ENCODE measurements at places on chromosomes 12 and 14.

- DNase-seq: no peak
Observed at GRCh38 chr12:104022786-104023185, 27.2 kb downstream of the GLT8D2 start.

DNA sequence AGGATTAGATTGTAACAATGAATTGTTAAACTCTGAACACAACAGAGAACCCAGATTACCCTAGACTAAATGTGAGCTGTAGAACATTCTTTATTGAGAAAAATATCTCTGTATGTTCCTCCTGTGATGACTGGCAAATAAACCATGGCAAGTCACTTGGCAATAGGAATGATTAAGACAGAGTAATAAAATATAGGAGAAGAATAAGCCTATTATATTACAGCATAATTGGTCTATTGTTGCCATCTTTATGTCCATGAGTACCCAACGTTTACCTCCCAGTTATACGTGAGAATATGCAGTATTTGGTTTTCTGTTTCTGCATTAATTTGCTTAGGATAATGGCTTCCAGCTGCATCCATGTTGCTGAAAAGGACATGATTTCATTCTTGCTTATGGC lies 211.2 kb upstream of the AVPR1A start:
- no peak for DNase-seq

GRCh38 chr12:65113621-65114035 lies 7.5 kb downstream of the WIF1 start:
- no peak for DNase-seq

DNA sequence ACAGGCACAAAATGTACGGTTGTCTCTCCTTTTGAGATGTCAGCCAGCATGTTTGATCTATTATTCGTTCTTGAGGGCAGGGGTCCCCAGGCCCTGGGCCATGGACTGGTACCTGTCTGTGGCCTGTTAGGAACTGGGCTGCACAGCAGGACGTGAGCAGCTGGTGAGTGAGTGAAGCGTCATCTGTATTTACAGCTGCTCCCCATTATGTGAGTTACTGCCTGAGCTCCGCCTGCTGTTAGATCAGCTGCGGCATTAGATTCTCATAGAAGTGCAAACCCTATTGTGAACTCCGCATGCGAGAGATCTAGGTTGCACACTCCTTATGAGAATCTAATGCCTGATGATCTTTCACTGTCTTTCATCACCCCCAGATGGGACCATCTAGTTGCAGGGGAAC lies 41.4 kb upstream of the SCN8A start:
- no peak for DNase-seq

- DNase-seq: peak; percentile 70
Observed at GRCh38 chr12:117367006-117367638, 5.7 kb upstream of the NOS1 start.

DNA sequence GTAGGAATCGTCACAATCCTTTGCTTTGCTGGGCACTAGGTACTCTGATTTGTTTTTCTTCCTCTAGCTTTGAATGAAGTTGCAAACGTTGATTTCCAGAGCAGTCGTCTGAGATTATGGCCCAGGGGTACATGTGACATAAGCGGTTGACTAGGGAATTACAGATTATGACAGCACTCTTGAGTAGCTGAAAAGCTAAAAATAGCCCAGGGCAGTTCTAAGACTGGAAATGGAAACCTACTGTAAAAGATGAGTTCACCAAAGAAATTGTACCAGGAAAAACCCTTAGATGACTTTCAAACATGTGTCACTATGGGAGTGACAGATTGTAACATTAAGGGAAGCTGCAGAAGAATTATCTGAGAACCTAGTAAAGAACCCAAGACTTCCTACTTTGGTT lies 108.5 kb downstream of the ANO6 start:
- no peak for DNase-seq

DNA sequence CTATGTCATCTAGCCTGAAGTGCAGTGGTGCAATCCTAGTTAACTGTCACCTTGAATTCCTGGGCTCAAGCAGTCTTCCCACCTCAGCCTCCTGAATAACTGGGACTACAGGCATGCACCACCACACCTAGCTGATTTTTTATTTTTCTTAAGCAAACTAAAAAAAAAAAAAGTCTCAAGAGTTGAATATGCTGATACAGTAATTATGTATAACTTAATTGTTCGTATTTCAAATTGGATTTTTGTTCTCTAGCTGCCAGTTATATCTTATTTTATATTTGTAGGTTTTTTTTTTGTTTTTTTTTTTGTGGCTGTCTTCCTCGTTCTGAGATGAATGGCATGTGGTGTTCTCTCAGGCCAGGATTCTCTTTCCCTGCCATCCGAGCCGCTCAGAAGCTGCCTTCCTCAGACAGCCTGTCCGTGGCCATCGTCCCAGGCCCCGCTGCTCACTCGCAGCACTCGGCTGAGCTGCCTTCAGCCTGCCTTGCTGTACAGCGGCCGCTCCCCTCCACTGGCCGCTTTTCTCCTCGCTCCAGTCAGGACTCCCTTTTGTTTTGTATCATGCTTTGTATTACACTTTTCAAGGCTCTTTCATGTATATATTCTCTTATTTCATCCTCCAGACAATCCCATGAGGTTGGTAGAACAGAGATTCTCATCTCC lies 53.3 kb downstream of the WDR20 start:
- no peak for DNase-seq

- no peak for DNase-seq
Observed at GRCh38 chr12:80810874-80811273, 94.2 kb downstream of the MYF5 start.

DNA sequence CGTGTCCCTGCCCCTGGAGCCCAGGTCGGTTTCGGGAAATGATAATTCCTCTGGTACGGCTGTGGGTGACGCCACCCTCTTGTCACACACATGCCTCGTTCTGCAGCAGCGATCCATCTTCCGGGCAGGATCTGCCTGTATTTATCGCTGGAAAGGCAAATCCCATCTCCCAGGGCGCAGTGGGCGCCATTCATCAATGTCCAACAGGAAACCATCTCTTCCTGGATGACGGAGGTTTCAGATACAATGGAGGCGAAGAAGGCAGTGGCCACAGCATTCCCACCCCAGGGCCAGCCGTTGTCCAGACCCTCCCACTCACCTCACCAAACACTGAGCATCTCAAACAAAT lies 74.2 kb downstream of the NOC4L start:
- no peak for DNase-seq

GRCh38 chr12:89507015-89507824 lies 17.4 kb downstream of the GALNT4 start:
- no peak for DNase-seq

DNA sequence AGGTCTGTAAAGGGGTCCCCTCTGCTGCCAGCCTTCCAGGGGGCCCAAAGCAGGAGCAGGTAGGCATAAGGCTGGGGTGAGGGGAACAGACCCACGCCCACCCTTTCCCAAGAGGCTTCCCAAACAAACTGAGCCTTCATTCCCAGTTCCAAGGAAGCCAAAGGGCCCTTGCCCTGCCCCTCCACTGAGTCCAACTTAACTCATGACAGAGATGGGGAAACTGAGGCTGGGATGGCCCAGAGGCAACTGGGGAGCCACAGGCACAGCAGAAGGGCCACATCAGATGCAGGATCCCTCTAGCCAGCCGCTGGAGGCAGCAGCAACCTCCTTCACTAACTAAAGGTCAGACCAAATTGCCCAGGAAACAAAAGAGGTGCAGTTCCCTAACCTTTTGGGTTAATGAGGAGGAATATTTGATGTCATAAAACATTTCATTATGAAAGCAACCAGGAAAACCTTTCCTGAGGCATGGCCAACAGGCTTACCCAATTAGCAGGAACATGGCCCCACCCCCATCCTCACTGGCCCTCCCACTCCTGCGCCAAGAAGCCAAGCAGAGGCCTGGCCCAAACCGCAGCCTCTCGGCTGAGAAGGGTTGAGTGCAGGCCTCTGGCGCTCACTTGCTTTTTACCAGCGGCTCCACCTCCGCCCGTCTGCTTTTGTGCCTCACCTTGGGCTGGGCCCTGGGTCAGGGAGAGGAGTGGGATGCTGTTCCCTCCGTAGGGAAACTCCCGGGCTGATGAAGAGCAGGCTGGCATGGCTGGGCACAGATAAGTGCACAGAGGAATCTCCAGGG lies 293.5 kb upstream of the RTL1 start:
- no peak for DNase-seq

DNA sequence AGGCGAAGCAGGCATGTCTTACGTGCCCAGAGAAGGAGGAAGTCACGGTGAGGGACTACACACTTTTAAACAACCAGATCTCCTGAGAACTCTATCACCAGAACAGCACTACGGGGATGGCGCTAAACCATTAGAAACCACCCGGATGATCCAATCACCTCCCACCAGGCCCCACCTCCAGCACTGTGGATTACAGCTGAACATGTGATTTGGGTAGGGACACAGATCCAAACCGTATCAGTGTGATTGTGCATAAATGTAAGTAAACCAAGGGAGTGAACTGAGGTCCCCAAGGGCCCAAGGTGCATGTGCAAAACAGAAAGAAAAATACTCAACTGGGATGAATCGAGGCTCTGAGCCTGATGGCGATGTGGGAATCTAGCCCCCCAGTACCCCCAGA lies 134.2 kb downstream of the DICER1 start:
- no peak for DNase-seq

GRCh38 chr12:48542300-48542928 lies 17.0 kb downstream of the OR8S1 start:
- DNase-seq: no peak

DNA sequence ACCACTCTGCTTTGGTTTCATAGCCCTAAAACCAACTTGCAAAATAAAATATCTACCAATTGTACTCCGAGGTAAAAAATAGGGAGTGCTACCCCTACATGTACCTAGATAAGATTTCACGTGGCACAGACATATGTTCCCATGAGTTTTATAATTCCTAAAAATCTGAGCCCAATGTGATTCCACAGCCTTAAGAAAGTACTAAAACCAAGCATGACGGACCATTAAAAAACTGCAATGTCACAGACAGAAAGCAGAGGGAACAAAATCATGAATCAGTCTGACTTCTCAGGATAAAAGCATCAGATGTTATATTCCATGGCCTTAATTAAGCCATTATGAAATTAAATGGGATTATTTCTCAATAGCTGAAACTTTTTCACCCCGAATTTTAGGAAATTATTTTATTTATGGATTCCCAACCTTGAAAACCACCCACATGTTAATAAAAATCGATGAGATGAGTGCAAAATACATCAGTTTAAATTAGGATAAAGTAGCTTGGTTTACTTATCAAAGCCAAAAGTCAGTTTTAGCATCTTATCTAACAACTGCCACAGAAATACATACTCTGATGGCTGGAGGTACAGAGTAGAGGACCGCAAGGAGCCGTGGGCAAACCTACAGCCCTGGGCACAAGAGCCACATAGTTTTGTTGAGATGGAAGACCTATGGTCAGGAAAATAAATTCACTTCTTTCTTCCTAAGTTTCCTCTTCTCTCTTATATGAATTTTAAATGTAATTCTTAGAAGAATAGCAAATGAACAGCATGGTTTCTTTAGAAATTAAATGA lies 4.5 kb downstream of the ITPR2 start:
- no peak for DNase-seq

DNA sequence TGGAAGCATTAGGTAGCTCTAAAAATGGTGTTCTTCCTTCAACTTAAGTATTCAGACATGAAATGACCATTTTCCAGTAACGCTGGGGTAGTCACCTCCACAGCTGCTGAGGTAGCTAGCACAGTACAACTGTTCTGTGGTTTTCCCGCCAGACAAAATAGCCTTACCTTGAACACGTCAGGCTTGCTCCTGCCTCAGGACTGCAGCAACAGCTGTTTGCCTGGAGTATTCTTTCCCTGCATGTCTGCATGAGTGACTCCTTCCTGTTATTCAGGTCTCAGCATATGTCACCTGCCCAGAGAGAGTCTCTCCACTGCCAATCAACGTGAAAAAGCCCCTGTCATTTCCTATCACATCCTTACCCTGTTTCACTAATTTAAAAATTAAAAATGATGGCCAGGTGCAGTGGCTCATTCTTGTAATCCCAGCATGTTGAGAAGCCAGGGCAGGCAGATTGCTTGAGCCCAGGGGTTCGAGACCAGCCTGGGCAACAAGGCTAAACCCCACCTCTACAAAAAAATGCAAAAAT lies 37.9 kb downstream of the WDR89 start:
- no peak for DNase-seq

DNA sequence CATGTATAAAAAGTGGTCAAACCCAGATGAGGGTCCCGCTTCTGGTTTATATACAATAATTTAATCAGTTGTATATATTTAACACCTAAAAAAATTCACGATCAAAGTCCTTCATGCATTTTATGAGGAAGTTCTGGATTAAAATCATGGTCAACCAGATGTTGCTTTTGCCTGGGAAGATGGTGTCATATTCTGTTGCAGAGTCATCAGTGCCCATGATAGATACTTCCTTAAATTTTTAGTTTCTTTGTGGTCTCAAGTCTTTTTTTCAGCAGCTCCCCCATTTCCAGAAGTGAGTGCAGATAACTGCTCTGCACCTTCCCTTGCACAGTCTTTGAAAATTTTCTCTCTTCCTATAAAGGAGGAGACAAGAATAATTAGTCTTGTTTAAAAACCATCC lies 16.1 kb downstream of the ERP29 start:
- no peak for DNase-seq

DNA sequence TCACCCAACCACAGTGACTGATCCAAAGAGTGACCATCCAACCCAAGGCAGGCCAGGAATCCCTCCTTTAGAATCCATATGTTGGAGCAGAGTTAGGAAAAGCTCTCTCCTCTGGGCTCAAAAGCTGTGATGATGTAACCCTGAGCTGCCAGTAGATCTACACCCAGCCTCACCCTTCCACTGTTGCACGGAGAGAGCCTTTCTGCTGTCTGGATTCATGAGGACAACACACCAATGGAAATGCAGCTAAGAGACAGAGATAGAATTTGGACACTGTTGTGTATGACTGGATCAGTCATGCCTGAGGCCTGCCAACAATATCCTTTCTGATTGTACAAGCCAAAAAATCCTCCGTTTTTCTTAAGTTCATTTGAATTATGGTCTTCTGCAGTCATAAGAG lies 4.4 kb upstream of the OR6J1 start:
- no peak for DNase-seq

GRCh38 chr14:33350366-33350990 lies 411.8 kb downstream of the NPAS3 start:
- DNase-seq: no peak

GRCh38 chr14:87615822-87616679 lies 376.9 kb downstream of the GALC start:
- peak; percentile 43 for DNase-seq

- DNase-seq: no peak
Observed at GRCh38 chr14:21003788-21004346, 4.8 kb downstream of the SLC39A2 start.

DNA sequence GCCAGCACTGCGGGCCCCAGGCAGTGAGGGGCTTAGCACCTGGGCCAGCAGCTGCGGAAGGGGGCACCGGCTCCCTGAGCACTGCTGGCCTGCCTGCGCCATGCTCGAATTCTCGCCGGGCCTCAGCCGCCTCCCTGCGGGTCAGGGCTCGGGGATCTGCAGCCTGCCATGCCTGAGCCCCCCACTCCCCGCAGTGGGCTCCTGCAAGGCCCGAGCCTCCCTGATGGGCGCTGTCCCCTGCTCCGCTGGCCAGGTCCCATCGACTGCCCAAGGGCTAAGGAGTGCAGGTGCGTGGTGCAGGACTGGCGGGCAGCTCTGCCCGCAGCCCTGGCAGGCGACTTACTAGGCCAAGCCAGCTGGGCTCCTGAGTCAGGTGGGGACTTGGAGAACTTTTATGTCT lies 133.3 kb upstream of the LMNTD1 start:
- DNase-seq: no peak

All from globus pallidus (tissue), 1 donor.